ENCODE measurements at places on chromosomes 1 and 21.
A peak's percentile ranks its signal among the peaks of the same experiment; 100 is the strongest.

- DNase-seq, result no peak
These were observed 221.9 kb downstream of the TNR start for GRCh38 chr1:175521249-175522040.

GRCh38 chr1:178096421-178096820, 2.5 kb downstream of the RASAL2 start:
- DNase-seq, result no peak

GRCh38 chr1:67787746-67788145, 45.5 kb downstream of the GNG12 start:
- no peak for DNase-seq

- DNase-seq, result no peak
These were observed 4.6 kb downstream of the NBL1 start for GRCh38 chr1:19648689-19649088.

DNA sequence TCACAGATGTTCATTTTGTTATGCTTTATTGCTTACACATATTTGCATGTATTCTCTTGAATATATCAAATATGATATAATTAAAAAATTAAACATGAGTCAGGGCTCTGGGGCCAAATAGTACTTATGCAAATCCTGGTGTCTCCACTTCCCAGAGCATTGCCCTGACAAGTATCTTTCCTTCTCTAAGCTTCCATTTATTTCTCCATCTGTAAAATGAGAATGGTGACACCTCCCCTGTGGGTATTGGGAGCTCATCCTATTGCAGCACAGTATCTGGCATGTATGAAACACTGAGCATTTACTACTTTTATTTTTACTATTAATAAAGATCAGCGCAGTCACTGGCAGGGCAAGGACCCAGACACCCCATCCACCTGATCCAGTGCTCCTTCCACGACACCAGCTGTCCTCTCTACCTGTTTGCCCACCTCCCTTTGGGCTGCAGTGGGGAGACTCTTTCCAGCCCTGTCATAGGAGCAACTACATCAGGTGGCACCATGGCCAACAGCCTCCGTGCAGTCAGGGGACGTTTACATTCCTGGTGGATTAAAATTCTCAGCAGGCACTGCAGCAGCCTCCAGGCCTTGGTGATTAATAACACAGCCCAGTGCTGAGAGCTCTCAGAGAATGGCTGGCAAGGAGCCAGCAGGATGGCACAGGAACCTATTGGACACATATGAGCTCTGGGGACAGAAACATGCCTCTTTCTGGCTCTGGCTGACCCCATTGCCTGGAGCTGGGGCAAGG, 113.0 kb downstream of the DMRTB1 start:
- DNase-seq, result peak; percentile 14

- DNase-seq, result no peak
These were observed 43.2 kb downstream of the C1orf198 start for GRCh38 chr1:230824919-230825721.

GRCh38 chr1:22117851-22118250, 25.0 kb downstream of the WNT4 start:
- DNase-seq, result no peak

DNA sequence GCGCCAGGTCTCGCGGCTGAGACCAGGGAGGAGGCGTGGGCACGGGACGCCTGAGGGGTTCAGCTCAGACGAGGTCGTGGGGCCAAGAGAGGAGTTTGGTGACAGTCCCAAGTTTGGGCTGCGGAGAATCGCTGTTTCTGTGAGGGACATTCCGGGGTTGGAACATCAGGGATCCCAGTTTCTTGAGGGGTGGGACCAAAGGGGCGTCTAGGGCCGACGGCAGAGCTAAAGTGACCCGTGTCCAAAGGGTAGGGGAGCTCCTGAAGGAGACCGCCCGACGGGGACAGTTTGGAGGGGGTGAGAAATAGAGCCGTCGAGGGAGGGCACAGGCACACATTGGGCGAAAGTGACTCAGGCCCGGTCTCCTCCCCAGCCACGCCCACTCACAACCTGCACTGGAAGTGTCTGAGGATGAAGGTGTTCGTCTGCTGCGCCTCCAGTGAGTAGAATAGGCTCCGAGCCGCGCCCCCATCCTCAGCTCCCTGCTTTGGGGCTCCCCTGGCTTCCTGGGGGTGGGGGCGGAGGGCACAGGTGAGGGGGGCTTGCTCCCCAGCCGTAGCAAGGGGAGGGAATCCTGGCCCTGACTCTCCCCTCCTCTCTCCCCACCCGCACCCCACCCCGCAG, 7.0 kb downstream of the EFNA3 start:
- DNase-seq, result no peak

DNA sequence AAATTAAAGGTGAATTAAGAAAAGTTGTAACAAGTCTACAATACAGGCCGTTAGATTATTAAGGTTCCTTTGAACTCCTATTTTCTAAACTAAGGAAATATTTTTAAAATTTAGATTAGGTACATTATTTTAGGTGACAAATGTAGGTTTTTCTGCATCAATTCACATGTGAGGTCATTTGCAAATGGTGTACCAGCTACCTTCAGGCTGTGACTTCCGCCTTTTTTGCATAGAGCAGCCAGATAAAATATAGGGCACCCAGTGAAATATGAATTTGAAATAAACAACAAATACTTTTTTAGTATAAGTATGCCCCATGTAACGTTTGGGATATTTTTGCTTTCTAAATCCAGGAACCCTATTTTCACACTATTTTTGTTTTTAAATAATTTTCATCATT, 544.0 kb downstream of the LMO4 start:
- DNase-seq, result no peak

- no peak for DNase-seq
These were observed 22.2 kb downstream of the TOMM20 start for GRCh38 chr1:235106457-235106856.

DNA sequence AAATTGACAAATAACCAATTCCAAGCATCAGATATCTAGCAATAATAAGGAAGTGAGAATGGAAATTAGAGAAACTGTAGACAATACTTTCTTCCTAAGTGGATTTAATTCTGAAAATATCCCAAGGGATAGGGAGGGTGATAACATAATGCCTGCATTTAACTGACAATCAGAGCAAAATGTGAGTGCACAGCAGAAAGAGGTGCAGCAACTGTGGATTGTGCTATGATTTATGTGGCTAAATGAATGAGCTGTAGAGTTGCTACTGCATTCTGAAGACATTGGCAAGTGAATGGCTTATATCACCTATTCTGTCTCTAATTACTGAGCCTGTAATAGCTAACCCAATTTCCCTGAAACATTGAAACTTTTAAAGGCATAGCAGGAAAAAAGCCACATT, 39.0 kb downstream of the OLFM3 start:
- no peak for DNase-seq

- no peak for DNase-seq
These were observed 59.4 kb upstream of the SERBP1 start for GRCh38 chr1:67489643-67490042.

DNA sequence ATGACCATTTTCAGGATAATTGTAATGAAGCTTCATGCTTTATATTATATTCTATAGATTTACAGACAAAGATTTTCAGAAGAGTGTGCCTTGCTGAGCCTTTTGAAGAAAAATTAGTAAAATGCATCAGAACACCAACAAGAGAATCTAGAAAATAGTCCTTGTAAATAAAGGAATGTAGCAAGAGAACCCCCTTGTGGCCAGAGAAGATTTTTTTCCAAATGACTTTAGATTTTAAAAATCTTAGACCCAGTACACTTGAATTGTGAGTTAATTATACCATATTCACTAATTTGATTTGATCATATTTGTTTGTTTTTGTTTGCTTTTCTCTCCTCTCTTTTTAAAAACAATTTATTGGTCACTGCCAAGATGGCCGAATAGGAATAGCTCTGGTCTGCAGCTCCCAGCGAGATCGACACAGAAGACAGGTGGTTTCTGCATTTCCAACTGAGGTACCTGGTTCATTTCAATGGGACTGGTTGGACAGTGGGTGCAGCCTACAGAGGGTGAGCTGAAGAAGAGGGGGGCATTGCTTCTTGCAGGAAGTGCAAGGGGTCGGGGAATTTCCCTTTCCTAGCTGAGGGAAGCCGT, 12.8 kb upstream of the IFI44L start:
- DNase-seq, result no peak

- no peak for DNase-seq
These were observed at the start of gene CNTN2 for GRCh38 chr1:205042911-205043806. TSS of gene CNTN2 (plus strand) at chr1:205043212. CDS start at chr1:205053186, 9,974 bp downstream.

- no peak for DNase-seq
These were observed 93.6 kb upstream of the ACTRT2 start for GRCh38 chr1:2927393-2928360.

DNA sequence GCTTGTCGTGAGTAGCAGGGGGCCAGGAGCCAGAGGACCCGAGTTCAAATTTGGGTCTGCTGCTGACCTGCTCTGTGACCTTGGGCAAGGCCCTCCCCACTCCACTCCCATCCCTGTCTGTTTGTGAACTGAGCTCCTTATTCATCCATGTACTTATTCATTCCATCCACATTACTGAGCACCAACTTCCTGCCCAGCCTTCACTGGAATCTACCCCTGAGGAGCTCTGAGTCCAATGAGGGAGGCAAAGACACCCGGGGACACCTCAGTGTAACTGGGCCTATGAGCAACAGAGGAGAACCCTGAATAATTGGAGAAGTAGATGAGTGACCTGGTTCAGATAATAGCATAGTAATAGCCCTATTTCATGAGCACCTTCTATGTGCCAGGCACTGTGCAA, 8.9 kb downstream of the BSND start:
- no peak for DNase-seq

DNA sequence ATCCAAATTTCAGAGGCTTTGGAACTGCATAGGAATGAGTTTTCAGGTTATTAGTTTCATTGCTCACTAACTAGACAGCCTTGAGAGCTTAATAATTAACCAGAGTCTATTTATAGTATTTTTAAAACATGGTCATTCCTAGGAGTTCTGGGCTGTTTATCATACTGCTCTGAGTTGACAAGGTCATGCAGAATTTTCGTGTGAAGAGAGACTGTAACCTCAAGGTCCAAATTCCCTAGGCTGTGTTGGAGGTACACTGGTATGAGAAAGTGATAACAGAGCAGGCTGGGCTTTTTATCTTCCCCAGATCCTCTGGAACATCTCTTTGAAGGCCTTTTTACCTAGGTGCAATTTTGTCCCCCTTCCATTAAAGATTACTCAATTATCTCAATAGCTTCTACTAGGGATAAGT, 736.3 kb downstream of the LTN1 start:
- no peak for DNase-seq

- DNase-seq, result no peak
These were observed 187.2 kb upstream of the FOXD3 start for GRCh38 chr1:63135174-63135512.

- DNase-seq, result no peak
These were observed 24.3 kb upstream of the ELAVL4 start for GRCh38 chr1:50084389-50084788.

- no peak for DNase-seq
These were observed 52.9 kb downstream of the NCF2 start for GRCh38 chr1:183537405-183537804.

DNA sequence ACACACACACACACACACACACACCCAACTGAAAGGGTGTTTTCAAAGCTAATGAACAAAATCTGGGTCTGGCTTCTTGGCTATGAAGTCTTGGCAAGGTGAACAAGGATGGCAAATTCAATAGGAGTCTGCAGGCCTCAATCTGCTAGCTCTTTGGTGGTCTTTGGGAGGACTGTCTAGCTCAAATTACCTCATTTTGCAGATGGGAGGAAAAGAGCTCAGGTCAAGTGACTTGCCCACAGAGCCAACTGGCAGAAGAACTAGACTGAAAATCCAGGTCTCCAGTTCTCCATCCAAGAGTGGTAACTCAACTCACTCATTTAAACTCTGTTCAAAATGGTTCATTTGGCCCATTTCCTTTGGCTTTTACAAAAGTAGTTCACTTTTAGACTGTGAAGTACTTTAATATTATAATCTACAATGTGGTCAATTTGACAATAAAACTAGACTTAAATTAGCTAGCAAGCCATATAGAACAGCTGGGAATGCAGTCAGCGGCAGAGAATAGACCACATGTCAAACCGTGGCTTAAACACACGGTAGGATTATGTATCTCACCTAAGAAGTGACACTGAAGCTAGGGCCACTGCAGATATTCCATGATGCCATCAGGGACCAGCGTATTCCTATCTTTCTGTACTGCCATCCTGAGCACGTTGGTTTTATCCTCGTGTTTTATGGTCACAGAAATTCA, 112.9 kb downstream of the APP start:
- DNase-seq, result no peak

- no peak for DNase-seq
These were observed 818.0 kb downstream of the LTN1 start for GRCh38 chr21:28174701-28175100.

DNA sequence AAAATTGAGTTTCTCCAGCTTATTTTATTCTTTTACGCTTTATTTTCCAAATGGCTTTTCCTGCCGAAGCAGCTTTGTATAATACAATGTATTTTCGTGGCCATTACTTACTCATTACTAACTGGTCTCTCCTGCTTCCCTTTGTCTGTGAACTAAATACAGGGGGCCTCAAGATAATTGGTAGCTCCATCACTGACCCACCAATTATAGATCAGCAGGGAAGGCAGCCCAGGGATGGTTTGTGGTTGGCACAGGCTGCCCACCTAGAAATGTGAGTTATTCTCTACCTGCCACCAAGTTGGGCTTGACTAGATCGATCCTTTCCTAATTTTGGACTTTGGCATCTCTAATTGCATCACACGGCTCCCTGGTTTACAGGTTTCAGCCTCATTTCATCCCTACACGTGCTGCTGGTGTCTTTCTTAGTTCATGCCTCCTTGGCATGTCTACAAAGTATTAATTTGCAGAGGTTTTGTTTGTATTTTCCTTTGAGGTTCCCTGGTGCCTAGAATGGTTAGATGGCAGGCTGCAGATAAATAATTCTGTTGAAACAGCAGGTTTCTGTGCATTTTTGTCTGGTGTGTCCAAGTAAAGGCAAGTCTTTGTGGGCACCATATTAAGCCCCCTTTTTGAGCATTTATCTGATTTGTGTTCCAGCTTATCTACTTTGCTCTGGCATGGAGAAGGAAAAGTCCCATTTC, 35.2 kb downstream of the PEX14 start:
- no peak for DNase-seq

GRCh38 chr1:96041470-96041869, 680.1 kb upstream of the PTBP2 start:
- no peak for DNase-seq

GRCh38 chr1:91689641-91690481, 189.2 kb downstream of the CDC7 start:
- no peak for DNase-seq

DNA sequence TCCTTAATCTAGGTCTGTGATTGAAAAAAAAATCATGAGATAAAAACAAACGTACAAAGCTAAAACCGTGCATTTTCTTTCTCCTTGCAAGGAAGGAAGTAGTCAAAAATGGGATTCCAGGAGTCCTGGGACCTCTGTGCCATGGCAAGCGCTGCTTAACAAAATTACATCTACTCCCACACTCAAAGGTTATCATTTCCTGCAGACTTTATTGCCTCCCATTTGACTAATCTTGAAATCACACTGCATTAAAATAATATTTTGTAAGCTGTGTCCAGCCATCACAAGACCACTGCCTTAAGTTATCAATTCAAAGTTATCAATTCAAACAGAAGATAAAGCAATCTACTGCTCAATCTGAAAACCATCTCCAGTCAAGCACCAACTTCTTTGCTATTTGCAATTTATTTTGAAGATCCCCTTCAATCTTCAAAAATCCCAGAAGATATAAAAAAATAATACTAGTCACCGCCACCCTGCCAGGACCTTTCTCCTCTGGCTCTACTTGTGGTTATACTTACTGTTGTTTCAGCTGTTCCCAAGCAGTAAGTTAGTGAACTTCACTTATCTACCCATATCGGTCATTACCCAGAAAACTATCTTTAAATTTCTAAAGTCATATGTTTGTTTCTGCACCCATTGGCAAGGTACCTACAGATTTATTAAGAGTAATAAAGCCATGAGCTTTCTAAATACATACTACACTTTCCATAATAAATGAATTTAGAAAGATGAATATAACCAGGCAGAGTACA, 38.1 kb upstream of the RAP1GAP start:
- no peak for DNase-seq

- DNase-seq, result no peak
These were observed 65.3 kb downstream of the ZNF697 start for GRCh38 chr1:119582801-119583200.
